ENCODE measurements at places on chromosomes 4 and X.

GRCh38 chr4:140135529-140136088 is 18.4 kb downstream of the MAML3 start:
- no peak for DNase-seq

DNA sequence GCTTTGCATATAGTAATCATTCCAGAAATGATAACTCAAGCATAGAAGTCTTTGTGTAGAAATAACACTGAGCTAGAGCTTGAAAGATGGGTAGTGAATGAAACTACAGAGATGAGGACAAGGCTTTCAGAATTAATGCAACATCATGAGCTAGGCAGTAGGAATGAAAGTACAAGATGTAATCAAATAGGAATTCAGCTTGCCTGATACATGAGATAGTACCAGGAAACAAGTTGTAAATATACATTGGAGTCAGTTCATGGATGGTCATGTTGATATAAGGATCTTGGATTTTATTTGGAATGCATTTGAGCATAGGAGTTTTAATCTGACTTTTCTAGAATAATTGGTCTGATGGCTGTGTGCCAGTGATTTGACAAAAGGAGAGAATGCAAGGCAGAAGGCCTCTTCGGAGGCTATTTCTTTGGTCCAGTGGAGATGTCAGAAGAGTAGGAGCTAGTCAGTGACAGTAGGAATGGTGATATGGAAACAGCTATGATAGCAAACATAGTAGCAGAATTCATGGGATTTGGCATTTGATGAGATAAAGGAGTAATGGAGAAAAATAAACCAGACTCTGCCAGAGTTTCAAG is 206.4 kb upstream of the PACRGL start:
- no peak for DNase-seq

DNA sequence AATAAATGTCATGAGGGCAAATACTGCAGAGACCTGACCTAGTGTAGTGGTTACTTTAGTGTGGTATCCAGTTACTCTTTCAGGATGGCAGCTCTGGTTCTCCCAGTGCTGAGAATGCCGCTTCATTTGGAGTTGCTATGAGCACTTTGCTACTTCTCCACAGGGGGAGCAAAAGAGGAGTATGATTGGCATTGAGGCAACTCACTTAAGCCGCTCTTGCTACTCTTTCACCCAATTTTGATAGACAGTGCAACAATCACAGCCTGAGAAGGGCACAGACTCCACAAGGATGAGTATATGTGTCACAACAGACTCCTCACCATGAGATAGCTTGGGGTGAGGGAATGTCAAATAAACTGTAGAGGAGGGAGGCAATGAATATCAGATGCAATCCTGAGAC is 81.2 kb downstream of the NPY1R start:
- no peak for DNase-seq

GRCh38 chr4:15443371-15444160 is 15.7 kb downstream of the C1QTNF7 start:
- DNase-seq, result no peak

GRCh38 chrX:33892670-33893069 is 239.4 kb downstream of the FAM47A start:
- no peak for DNase-seq

DNA sequence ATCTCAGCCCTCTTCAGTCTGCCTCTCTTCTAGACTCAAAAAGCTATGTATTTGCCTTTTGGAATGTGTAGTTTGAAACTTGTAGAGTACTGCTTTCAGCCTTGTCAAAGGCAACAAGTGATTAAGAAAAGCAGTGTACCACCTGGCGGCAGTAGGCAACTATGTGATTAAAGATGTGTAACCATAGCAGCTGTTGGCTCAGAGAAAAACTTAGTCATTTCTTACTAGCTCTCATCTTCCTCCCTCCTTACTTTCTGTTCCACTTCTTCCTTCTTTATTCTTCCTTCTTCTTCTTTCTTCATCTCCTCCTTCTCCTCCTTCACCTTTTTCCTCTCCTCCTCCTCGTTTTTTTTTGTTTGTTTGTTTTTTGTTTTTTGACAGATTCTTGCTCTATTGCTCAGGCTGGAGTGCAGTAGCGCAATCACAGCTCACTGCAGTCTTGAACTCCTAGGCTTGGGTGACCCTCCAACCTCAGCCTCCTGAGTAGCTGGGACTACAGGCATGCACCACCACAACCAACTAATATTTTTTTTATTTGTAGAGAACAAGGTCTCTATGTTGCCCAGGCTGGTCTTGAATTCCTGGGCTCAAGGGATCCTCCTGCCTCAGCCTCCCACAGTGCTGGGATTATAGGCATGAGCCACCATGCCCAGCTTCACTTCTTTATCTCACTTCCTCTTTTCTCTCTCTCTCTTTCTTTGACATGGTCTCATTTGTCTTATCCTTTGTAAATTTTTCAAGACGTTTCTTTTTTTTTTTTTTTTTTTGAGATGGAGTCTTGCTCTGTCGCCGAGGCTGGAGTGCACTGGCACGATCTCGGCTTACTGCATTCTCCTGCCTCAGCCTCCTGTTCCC is 32.6 kb downstream of the ABHD18 start:
- DNase-seq, result no peak

DNA sequence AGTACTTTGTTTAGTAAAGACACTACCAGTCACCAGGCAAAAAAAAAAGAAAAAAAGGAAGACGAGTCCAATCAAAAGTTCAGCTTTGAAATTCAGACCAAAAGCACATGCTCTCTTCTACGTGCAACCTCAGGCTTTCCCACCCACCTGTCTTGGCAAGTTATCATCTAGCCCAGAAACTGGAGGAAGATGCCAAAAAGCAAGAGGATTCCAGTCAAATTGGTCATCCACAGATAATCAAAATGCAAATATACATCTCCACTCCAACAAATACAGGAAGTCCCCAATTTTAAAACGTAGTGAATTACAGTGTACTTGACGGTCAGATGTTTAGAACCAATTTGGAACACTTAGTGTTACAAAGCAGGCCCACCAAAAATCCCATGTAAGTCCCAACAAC is 96.5 kb downstream of the PALLD start:
- DNase-seq, result no peak

GRCh38 chr4:171022824-171023230 is 790.4 kb upstream of the GALNTL6 start:
- no peak for DNase-seq

GRCh38 chr4:39541987-39542610 is 14.9 kb upstream of the UGDH start:
- DNase-seq, result no peak

DNA sequence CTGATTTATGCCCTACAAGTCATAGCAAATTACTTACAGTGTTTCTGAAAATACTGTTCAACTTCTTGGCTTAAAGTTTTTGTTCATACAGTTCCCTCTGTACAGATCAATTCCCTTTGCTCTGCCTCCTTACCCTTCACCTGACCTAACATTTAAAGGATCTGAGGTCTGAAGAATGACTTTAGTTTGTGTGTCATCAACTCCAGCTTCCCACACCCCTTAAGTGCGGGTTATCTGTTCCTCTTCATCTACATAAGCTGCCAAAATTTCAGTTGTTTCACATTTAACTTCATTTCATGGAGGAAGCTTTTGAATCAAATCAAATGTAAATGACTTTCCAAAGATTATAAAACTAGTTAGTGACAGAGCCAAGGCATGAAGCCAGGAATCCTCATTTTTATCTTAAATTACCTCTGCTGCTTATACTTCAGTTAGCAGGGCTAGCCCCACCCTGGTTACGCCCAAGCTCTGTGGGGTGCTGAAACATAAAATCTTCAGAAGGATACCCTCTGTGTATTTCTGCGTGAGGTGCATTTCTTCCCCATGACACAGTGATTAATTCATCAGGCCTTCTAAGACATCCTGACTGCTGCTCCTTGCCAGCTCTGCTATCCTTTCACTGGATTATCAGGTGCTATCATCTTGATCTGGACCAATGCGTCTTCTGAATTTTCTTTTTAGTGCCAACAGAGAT is 16.5 kb downstream of the CXCL1 start:
- no peak for DNase-seq

DNA sequence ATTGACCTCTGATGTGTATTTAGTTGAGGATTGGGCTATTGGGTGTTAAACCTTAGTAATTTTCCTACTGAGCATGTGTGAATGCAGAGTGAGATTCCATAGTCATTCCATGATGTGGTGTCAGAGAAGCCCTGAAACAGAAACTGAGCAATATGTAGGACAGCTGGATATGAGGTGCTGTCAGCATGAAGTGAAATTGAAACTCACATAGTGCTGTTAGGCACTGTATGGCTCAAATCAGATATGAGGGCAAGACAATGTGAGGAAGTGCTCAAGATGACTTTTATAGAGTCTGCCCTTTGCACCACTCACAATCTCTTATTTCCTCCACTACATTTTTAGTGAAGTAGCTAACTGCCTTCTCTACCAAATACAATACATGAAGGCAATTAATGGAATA is 188.3 kb downstream of the SH3BGRL start:
- no peak for DNase-seq

All from breast epithelium (tissue), 4 donors.